NCI-H2081 (cell line): ENCODE measurements at places on chromosomes 6 and 20.
A peak's percentile ranks its signal among the peaks of the same experiment; 100 is the strongest.

- no peak for DNase-seq
These were observed 102.2 kb downstream of the UNC5CL start for GRCh38 chr6:40936818-40937251.

GRCh38 chr20:235891-236290 lies 8.8 kb downstream of the DEFB129 start:
- DNase-seq: no peak

DNA sequence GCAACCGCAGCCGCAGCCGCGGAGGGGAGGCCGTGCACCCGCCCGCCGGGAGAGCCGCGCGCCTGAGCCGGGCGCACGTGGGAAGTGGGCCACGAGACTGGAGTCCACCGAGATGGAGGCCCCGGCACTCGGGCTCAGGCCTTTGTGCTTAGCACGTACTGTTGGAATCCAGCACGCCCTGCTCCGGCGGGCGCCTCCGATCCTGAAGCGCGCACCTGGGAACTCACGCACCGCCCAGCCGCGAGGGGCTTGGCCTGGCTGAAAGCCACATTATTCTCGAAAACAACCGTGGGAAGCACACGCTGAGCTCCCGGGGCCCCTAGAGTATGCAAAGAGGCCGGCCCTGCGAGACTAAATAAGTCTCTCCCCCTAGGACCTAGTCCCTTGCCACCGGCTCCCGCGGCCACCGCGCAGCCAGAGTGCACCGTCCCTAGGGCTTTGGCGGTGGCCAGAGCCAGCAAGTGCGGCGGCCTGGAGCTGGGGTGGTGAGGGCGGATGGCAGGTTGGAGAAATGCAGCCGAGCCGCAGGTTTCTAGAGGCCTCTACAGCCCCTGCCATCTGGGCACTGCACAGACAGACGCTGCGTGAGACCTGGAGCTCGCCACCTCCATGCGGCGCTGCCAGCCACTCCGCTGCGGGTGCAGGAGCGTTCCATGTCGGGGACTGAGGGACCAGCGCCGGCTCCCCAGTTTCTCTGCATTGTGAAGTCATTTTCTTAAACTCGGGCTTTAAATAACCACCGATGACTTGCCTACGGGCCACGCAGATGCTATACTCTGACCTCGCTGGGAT lies 42.0 kb upstream of the LY86 start:
- DNase-seq: no peak

- no peak for DNase-seq
These were observed 109.0 kb upstream of the SUPT3H start for GRCh38 chr6:45486736-45487135.

DNA sequence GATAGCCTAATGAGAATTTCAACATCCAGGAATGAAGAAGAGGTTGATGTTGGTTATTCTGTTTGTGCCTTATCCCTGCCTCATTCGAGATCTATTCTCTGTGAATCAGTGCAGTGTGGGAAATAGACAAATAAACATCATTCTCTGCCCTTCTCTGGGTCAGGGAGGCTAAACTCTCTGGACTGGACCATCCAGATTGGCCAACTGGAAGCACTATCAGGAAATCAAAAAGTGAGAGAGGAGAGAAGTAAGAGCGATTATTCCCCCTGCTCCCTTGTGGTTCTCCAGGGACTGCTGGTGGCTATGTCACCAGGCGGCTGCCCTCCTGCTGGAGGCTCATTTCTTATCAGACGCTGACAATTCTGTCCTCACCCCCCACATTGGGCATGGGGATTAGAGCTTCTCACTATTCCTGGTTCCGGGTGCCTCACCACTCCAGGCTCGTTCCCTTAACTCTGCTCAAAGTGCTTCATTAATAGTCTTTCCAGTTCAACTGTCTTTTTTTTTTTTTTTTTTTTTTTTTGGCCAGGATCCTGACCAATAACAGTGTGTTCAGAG lies 201.7 kb upstream of the RREB1 start:
- no peak for DNase-seq

GRCh38 chr20:4925842-4926530 lies 75.3 kb downstream of the SLC23A2 start:
- no peak for DNase-seq

GRCh38 chr6:129191235-129191634 lies 308.3 kb downstream of the LAMA2 start:
- no peak for DNase-seq

- no peak for DNase-seq
These were observed 146.2 kb downstream of the FAM83B start for GRCh38 chr6:54992789-54993188.

DNA sequence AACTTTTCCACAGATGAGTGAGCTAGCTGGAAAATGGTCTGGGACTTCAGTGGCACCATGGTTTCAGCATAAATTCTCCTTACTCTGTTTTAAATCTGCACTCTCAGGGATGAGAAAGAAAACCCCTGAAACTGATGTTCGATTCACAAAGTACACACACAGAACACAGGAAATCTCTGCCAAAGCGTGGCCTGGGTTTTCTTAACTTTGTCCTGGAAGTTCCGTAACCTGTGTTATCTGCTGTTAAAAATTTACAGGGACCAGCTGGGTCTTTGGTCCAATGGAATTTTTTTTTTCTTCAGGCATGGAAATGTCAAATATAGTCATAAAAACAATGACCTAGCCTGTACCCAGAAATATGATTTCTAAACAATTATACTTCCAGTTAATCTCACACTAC lies 7.3 kb downstream of the SCML4 start:
- no peak for DNase-seq

DNA sequence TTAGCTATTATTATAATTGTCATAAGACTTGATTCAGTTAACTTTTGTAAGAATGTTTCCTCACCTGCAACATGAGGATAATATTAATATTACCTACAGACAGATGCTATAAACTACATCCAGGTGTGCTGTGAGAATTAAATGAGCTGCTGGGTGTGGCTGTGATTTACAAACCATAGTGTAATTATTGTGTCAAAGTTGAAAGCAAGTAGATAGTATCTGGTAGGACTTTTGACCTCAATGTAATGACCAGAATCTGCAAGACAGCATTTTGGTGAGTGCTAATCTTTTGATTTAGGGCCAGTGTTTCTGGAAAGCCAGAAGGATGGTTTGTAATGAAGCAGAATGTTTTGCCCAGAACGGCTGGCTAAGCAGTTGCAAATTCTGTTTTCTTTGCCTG lies 162.5 kb downstream of the TRMT11 start:
- no peak for DNase-seq

GRCh38 chr6:167306401-167306998 lies 15.4 kb downstream of the UNC93A start:
- DNase-seq: no peak

DNA sequence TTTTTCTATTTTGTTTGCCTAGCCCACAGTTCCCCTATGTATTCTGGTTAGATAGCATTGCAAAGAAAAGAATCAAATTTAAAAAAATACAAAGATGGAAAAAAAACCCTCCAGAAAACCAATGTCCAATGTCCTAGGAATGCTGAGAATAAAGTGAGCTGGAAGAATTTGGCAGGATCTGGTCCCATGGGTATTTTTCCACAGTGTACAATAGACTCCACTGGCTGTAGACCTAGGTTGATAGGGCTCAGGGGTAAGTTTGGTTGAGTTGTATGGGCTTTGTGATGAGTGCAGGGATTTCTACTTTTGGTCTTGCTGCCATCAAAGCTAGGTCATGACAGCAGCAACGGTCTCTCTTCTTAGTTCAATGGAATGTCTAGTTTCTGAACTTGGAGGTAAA lies 41.5 kb downstream of the SLC22A2 start:
- no peak for DNase-seq

GRCh38 chr20:61576372-61576771 lies 324.3 kb downstream of the CDH4 start:
- no peak for DNase-seq

- peak; percentile 58 for DNase-seq
These were observed 150.9 kb downstream of the EYA4 start for GRCh38 chr6:133392015-133392414.

DNA sequence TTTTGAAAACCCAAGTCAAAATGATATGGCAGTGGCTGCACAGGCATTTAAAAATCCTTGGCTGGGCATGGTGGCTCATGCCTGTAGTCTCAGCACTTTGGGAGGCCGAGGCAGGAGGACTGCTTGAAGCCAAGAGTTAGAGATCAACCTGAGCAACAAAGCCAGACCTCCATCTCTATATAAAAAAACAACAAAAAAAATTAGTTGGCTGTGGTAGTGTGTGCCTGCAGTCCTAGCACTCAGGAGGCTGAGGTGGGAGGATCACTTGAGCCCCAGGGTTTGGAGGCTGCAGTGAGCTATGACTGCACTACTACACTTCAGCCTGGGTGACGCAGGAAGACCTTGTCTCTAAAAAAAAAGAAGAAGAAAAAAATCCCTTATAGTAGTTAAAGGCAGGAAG lies 142.9 kb downstream of the MYB start:
- no peak for DNase-seq

DNA sequence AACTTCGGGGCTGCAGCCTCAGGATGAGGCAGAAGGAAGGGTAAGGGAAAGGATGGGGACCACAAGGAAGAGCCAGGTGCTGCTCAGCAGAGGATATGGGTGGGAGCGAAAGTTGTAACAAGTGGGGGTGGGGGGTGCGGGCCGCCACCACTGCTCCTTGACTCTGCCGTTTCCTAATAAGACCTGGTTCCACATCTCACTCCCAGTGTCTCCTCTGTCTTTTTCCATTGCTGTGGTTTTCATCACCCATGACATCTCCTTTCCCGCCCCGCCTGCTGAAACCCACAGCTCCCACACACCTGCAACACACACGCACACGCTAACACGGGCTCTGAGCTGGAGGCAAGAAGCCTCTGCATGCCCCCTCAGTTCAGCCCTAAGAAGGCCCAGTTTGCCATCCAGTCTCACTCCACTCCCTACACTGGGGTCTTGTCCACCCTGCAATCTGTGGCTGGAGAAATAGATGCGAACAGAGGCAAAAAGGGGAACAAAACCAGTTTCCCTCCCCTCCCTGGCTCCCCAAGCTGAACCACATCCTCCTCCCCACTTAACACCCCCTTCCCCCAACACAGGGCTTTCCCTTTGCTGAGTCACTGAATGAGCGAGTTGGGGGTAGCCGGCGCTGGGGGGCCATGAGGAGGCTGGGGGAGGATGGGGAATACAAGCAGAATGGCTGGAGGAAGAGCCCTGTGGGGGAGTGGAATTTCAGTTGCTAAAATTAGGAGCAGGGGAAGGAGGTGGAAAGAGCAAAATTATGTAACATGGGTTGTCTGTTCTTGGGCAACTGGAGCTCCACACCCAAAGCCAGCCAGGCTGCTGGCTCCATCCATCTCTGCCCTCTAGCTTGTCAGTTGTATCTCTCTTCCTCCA lies 11.5 kb downstream of the NFKBIL1 start:
- DNase-seq: no peak

DNA sequence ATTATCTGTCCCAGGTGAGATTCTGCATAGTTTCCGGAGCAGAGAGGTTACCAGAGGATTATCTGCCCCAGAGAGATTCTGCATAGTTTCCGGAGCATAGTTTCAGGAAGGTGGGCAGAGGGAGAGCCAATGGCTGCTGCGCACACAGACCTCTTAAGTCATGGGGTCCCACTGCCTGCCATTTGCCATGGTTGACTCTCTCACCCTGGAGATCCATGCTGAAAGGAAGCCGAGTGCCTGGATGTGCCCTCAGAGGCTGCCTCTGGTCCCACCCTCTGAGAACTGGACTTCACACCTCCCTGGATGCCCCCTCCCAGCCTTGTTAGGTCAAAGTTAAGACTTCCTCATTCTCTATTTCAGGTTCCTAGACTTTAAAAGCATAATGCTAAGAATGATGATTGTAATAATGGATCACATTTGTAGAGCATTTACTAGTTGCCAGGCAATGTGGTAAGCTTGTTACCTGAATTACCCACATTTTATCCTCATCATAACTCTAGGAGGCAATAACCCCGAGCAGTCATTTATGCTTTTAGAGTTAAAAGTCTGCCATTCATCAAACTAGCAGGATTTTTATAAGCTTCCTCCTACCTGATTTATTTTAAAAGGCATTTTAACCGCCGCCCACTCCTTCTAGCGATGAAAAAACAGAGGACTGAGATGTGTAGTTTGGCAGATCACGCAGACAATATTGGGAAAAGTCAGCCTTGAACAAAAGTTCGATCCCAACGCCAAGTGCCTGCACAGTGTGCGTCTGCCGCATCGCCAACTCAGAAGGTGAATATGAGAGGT lies 11.9 kb downstream of the SERPINB9 start:
- DNase-seq: no peak

- no peak for DNase-seq
These were observed 28.3 kb downstream of the METTL24 start for GRCh38 chr6:110329714-110330436.

DNA sequence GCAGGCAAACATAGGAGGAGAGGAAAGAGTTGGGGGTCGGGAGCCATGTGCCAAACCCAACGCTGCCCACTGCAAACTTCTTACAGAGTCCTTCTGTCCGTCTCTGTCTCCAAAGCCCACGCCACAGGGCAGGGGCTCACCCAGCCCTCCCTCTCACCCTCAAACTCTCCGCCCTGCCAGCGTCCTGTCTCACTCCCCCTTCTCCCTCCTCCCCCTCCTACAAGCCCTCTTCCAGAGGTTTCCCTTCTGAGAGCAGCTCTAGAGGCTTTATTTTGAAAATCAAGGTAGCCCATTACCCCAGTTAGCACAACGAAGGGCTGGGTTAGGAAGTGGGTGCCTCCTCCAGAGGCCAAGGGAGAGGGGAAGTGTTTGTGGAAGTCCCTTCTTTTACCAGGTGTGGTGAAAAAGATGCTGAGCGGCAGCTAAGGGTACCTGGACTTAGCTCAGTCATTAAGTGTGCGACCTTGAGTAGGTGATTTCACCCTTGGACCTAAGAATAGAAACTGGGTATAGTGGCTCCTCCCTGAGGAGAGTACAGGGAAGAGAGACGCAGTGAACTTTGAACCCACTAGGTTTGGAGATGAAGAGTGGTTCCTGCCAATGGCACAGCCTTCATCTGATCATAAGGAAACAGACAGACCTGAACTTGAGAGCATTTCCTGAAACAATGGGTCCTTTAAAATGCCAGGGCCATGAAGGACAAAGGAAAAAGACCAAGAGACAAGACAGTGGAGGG lies 123.8 kb downstream of the BANF2 start:
- DNase-seq: no peak

- DNase-seq: no peak
These were observed 59.8 kb upstream of the CCDC167 start for GRCh38 chr6:37559501-37559900.

GRCh38 chr20:2145376-2145775 lies 43.7 kb downstream of the STK35 start:
- no peak for DNase-seq

- DNase-seq: no peak
These were observed 25.3 kb upstream of the KIF3B start for GRCh38 chr20:32252189-32252588.

DNA sequence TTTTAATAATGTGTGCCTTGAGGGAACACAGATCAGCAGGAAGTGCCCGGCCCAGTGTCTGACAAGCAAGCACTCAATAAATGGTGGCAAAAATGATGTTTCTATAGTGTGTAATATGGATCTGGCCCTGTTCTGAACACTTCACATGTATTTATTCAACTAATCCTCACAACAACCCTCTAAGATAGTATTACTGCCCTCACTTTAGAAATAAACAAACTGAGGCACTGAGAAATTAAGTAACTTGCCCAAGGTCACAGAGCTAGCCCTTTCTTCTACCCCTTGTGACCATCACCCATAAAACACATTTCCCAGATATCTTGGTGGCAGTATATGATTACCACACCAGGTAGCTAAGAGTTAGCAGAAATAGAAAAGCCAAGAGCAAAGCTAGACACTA lies 12.8 kb upstream of the MTFR2 start:
- no peak for DNase-seq

GRCh38 chr6:30463651-30464618 lies 25.4 kb upstream of the HLA-E start:
- DNase-seq: no peak

- peak; percentile 15 for DNase-seq
These were observed 108.6 kb downstream of the CDYL start for GRCh38 chr6:4884646-4885340.

- peak; percentile 34 for DNase-seq
These were observed 145.1 kb upstream of the ZNF184 start for GRCh38 chr6:27617700-27618689.
